AG09309 (cell line): ENCODE measurements at places on chromosomes 6 and 20.
A peak's percentile ranks its signal among the peaks of the same experiment; 100 is the strongest.

GRCh38 chr20:33653900-33654596 is 8.1 kb upstream of the C20orf144 start:
- DNase-seq: no peak

DNA sequence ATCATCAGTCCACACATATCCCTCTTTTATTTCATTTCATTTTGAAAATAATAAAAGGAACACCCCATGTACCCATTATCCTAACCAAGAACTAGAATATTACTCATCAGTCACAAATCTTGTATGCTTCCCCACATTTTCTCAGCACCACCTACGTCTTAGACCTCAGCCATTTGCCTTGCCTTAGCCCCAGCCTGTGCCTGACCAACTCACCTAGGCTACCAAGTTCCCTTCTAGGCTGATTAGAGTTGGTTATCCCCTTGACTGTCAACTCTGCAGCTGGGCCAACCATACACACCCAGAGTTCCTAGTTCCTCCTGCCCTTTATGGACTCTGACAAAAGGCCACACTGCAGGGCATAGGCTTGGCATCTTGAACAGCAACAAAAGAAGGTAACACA is 33.4 kb upstream of the IPCEF1 start:
- no peak for DNase-seq

DNA sequence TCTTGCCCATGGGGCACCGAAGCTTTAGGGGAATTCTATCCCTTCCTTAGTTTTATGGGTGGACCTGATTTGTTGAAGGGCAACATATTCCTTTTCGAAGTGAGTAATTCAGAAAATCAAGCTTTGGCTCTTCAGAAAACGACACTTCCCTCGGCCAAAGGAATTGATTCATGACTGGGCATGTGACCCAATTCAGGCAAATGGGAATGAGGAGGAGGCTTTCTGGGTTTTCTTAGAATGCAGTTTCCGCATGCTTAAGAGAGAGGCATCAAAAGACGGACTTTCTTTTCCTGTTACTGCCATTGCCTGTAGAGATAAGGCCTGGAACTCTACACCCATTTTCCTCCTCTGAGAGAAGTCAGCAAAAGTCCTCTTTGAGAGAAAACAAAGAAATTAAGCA is 179.5 kb downstream of the RFPL4B start:
- DNase-seq: no peak

DNA sequence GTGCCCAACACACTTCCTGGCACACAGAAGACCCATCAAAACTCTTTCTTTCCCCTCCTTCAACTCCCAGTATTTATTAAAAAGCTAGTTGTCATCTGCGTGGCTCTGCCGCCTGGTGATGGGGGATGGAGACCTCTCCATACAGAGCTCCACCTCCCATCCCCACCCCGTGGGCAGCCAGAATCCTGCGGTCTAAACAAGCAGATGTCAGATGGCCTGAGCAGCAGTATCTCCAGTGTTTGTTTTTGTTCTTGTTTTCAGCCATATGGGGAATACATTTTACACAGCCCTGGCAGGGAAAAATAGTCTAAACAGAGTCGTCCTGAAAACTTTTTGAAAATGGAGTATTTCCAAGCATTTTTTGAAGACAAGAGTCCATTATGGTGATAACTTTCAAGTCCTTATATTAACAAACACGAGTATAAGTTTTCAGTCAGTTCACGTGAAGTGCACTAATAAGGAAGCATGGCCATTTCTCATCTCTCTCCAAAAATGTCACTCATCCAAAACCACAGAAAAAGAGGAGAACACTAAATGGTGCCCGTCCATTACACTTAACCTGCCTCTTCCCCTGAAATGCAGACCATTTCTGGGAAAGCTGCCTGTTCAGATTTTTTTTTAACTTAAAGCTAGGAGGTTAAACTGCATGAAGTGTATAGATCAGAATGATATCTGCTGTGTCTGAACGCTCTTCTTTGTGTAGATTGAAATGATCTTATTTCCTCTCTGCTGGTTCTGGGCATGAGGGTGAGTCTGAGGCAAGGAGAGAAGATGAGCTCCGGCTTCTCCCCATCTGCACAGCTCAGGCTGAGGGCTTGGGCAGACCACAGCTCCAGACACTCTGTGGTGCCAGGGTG is 91.0 kb downstream of the TCP11 start:
- peak; percentile 37 for DNase-seq

GRCh38 chr20:2918096-2919049 is 45.1 kb downstream of the PTPRA start:
- DNase-seq: no peak
